ENCODE measurements at places on chromosomes 16 and 17.

- DNase-seq, result no peak
Observed at GRCh38 chr16:14196539-14196938, 125.4 kb downstream of the MRTFB start.

GRCh38 chr16:49857423-49858181 lies 1.7 kb upstream of the ZNF423 start:
- no peak for DNase-seq

GRCh38 chr16:11233727-11234376 lies 22.2 kb downstream of the SOCS1 start:
- no peak for DNase-seq

- no peak for DNase-seq
Observed at GRCh38 chr17:46726206-46726605, 92.3 kb downstream of the WNT3 start.

- no peak for DNase-seq
Observed at GRCh38 chr16:15510992-15511391, 76.6 kb downstream of the BMERB1 start.

DNA sequence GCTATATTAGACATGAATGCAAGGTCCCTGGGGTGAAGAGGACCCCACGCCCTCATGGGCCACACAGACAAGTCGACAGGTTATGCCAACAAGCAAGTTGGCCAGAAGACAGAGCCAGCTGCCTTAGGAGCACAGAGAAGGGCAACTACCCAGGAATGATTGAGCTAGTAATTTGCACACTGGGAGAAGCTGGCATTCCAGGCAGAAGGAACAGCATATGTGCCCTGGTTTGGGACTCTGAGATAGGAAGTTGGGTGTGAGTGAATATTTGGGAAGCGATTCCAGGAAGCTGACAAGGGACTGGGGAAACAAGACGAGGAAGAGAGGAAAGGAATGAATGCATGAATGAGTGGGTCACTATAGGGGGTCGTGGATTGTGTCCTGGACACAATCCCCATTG lies 203.7 kb upstream of the CDH5 start:
- no peak for DNase-seq

GRCh38 chr17:18025241-18025944 lies 13.6 kb downstream of the ATPAF2 start:
- peak; percentile 24 for DNase-seq

DNA sequence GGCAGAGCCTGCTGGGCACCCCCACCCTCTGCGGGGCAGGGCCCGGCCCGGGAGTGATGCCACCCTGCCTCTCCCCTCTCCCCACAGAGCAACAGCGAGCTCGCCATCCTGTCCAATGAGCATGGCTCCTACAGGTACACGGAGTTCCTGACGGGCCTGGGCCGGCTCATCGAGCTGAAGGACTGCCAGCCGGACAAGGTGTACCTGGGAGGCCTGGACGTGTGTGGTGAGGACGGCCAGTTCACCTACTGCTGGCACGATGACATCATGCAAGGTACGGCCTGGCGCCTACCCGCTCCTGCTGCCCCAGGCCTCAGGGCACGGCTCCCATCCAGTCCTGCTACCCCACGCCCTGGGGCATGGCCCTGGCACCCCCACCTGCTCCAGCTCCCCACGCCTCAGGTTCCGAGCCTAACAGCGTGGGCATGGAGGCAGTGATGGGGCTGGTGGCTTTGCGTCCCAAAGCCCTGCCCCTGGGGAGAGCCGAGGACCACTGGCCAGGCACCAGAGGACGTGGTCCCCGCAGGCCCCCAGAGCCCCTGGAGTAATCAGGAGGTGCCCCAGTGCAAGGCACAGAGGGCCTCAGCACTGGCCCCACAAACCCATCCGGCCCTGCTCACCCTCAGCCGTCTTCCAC lies 38.4 kb downstream of the TSC2 start:
- no peak for DNase-seq

- DNase-seq, result no peak
Observed at GRCh38 chr17:16459855-16460550, 32.0 kb downstream of the LRRC75A start.

DNA sequence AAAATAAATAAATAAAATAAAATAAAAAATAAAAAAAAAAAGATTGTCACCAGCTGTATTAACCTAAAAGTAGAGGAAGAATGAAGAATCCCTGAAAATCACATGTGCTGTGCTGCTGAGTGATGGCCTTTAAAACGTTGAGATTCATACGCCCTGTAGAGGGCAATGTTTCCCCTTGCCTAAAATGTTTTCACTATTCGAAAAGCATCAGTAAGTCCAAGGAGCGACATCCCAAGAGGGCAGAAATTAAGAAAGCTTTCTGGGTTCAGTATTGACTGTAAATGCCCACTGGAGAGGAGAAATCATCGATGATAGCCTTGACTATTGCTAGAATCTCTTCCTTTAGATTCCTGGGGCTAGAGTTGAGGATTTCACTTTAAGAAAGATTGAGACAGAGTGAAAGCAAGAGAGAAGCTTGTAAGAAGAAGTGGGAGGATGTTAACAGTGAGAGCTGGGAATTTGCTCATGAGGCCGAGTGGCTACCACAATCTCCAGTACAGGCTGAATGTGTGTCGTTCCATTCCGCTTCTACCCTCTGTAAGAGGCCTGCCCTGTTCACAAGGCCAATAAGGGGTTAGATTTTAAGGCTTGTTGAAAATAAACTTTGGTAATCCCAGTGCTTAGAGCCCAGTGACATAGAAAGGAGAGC lies 170.8 kb upstream of the FAM20A start:
- no peak for DNase-seq

- no peak for DNase-seq
Observed at GRCh38 chr17:78653382-78653781, 76.2 kb upstream of the DNAH17 start.

DNA sequence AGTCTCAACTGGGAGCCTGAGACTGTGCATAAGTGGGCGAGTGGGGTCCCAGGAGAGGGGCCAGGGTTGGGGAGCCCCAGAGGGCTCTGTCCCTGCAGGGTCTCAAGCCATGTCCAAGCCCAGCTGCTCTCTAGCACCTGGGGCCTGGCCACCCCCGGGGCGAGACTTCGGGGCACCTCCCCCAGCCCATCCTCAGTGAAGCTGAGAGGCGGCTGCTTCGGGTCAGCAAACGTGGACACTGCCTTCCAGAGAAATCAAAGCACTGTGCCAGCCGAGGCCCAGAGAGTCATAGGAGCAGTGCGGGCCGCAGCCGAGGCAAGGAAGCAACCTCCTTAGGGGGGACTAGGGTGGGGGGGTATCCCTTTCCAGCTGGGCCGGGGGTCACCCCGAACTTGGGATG lies 77.5 kb downstream of the ENGASE start:
- no peak for DNase-seq

- DNase-seq, result no peak
Observed at GRCh38 chr17:29836643-29837042, 93.4 kb downstream of the SSH2 start.

DNA sequence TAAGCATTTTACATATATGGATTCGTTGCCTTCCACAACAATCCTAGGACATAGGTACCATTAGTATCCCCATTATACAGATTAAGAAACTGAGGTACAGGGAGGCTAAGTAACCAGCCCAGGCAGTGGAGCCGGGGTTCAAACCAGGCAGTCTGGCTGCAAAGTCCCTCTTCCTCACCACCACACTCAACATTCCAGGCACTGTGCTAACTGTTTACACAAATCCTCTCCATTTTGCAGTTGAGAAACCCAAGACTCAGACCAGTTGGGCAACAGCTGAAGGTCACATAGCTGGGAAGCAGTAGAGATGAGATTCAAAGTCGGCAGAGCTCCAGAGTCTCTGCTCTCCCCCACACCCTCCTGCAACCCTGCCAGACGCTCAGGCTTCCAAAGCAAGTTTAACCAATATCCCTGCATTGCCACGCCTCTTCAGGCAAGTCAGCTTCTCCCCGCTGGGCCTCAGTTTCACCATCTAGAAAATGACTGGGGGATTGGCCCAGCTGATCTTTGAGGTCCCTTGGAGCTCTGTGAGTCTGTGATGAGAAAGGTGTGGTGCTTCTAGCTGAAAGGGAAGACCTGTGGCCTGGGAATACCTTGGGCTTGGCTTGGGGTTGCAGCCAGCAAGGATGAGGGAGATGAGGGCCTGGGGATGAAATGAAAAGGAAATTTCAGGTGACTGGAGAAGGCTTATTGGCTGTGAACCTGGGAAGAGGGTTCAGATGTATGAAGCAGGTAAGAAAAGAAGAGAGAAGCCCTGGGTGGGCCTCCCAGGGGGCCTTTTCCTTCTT lies 14.0 kb downstream of the CCR7 start:
- DNase-seq, result peak; percentile 100

- DNase-seq, result no peak
Observed at GRCh38 chr16:2170587-2171435, 15.2 kb downstream of the TRAF7 start.

GRCh38 chr16:76946879-76947278 lies 244.1 kb upstream of the MON1B start:
- peak; percentile 57 for DNase-seq

DNA sequence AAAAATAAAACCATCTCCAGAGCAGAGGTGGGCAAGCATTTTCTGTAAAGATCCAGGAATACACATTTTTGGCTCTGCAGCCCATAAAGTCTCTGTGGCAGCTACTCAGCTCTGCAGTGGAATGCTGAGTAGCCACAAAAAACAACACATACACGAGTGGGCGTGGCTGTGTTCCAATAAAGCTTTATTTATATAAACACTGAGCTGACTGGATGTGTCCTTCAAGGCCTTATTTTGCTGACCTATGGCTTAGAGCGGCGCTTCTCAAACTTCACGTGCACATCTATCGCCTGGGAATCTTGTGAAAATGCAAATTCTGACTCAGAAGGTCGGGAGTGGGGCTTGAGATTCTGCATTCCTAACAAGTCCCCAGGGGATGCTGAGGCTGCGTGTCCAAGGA lies 39.7 kb downstream of the XYLT1 start:
- no peak for DNase-seq

GRCh38 chr17:40801157-40801556 lies 1.4 kb upstream of the KRT28 start:
- no peak for DNase-seq

- DNase-seq, result no peak
Observed at GRCh38 chr16:21982108-21982507, 18.8 kb downstream of the PDZD9 start.

- DNase-seq, result no peak
Observed at GRCh38 chr17:82127315-82127595, 29.2 kb upstream of the FASN start.

DNA sequence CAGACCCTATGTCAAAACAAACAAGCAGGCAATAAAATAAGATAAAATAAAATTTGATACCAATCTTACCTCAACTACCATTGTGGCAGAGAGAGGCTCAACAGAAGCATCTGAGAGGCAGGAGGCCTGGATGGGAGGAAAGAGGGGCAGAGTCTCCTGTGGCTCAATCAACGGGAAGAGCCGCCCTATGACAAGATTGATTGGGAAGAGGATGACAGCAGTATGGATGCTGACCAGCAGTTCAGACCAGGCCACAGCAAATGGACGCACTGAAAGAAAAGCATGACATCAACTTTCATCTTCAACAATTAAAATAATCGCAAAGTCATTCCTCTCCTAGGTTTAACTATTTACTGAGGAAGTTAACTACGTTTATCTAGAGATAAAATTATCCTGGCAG lies 47.4 kb downstream of the PKD1L3 start:
- no peak for DNase-seq

- DNase-seq, result no peak
Observed at GRCh38 chr16:89455178-89455577, 35.2 kb downstream of the ANKRD11 start.

DNA sequence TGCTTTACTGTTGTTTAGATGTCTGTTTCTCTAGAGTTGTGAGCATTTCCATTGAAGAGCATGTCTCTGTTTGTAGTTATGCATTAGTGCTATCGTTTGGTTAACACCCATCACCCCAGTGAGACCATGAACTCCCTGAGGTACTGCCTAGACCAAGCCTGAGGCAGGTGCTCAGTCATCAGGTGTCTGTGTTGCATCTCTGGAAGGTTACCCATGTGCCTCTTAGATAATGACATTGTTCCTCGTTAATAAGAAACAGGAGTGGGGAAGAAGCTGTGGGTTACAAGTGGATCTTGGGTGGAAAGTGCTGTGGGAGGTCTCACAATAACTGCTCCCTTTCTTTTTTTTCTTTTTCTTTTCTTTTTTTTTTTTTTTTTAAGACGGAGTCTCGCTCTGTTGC lies 18.3 kb downstream of the DNAJA3 start:
- DNase-seq, result no peak

DNA sequence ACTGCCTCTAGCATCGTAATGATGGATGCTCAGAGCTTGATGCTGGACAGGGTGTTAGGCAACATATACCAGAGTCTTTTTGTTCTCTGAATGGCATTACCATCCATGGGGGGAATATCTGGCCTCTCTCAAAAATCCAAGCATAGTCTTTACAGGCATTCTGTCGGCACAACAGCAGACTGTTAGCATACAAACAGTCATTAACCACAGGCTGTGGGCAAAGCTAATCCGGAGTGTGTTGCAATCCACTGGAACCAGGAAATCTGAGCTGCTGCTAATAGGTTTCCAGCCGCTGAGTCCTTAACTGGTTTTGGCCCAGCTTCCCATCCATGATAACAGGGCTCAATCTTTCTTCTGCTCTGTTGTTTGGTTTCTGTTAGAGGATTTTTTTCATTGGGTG lies 371.9 kb downstream of the HS3ST3B1 start:
- DNase-seq, result peak; percentile 76

DNA sequence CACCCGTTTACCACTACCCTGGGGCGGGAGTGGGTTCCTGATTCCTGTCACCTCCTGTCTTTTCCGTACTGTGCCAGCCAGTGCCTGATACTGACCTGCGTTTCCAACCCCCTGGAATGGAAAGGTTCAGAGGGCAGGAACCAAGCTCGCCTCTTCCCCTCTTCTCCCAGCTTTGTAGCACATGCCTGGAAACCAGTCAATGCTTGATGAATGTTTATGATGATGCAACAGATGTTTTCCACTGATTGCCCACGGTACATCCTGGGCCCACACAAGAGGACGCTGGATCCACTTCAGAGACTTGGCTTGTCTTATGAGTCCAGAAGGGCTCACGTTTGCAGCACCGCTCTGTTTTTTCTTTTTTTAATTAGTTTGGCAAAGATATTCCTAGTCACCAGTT lies 262.0 kb downstream of the CPPED1 start:
- no peak for DNase-seq

- DNase-seq, result no peak
Observed at GRCh38 chr17:81513753-81514488, 1.3 kb upstream of the ACTG1 start.

DNA sequence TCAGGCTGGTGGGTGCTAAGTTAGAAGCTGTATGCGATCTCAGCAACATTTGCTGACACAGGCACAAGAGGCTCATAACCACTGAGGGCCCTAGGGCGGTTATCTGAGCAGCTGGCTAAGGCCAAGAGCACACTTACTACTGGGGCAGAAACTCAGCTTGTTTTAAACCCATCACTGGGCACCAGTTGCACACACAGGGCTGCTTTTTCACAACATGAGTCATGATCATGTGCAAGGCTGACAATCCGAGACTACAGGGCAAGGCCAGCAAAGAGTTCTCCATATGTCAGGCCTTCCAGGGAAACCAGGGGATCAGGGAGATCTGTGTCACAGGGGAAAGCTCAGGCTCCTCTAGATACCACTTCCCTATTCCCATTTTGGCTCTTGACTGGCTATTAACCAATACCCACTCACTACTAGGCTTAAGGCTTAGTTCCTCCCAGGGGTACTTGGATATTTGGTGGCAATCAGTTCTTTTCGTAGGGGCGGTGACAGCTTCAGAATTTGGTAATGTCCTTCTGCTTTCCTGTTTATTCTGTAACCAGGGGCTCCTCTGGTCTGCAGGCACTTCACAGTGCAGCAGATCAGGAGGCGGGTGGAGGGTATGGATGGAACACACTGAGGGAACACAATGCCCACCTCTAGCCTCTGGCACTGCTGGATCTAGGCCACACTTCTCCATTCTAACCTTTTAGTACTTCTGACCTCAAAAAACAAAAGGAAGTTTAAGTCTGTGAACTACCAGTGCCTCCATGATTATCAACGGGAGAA lies 44.9 kb upstream of the ERN1 start:
- DNase-seq, result no peak

Measured in AG09309 (cell line).